ENCODE measurements at places on chromosomes 1 and 21.
A peak's percentile ranks its signal among the peaks of the same experiment; 100 is the strongest.

- no peak for DNase-seq
Observed at GRCh38 chr1:165686121-165686970, 12.0 kb downstream of the ALDH9A1 start.

GRCh38 chr1:66262208-66262963, 271.6 kb upstream of the SGIP1 start:
- DNase-seq: peak; percentile 59

DNA sequence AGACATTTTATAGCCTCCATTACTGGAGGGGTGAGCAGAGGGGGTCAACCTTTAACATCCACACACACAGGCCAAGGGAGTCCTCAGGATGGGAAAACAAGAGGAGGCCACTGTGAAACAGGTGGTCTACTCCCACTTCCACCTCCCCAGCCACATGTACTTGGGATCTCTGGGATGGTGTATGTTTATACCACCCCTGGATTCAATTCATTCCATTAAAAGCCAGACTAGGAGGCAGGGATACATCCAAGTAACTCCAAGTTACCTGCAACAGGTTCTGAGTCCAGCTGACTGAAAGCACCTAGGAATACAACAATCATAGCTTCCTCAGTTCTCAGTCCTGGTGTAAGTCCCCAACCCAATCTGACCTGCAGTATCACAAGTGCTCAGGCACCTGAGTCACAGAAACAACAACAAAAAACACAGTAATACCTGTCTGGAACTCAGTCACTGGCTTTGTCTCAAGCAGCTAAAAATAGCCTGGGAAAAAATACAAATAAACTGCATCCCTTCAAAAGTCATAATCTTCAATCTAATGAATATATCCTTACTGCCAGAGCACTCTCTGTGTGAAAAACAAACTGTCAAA, 9.8 kb downstream of the ERI3 start:
- DNase-seq: peak; percentile 40

DNA sequence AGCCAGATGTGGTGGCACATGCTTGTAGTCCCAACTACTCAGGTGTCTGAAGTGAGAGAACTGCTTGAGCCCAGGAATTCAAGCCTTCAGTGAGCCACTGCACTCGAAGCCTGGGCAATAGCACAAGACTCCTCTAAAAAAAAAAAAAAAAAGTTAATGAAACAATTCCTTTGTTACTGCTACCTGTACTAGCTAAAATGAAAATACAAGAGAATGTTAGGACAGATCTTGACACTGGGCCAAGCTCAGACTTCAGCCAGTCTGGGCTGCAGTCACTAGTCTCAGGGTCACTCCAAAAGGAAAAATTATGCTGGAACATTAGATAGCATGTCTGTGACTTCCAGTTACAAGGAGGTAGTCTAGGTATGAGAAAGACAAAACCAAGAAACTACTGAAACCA, 56.5 kb downstream of the TRIM33 start:
- DNase-seq: no peak

DNA sequence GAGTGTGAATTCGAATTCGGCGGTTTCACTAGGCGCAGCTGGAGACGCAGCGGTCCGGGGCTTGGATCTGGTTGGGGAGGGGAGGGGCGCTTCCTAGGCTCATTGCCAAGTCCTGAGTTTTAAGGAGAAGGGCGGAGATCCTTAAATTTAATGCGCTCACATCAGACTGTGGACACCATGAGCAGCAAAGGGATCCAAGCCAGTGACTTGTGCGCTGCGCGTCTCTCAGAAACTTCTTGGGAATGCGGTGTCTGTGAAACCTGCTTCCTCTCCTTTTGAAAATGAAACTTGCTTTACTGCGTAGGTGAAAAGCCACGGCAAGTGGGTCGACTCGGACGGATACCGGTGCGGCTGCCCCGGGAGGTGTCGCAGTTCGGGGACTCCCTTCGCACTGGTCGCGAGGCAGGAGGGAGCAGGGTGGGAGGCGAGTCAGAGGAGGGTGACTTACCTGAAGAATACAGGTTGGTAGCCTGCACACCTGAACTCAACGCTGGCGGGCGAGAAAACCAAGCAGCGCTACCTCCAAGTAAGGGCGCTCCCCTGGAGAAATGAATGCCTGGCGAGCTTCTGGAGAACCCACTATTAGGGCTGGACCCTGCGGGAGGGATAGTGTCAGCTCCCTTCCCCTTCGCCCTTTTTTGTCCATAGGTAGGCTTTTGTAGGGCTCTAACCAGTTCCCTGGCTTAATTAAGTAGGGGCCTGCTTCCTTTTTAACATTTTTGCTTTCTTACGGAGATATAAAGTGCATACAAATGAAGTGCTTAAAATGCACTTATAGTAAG, 992 bp downstream of the TENT5C start:
- peak; percentile 66 for DNase-seq

- DNase-seq: peak; percentile 88
Observed at GRCh38 chr1:183223467-183223866, 37.4 kb downstream of the LAMC2 start.

- DNase-seq: no peak
Observed at GRCh38 chr1:234270581-234271242, 102.5 kb upstream of the COA6 start.

- DNase-seq: no peak
Observed at GRCh38 chr1:167312871-167313270, 92.2 kb downstream of the POU2F1 start.

- no peak for DNase-seq
Observed at GRCh38 chr1:71154429-71154828, 73.6 kb upstream of the ZRANB2 start.

DNA sequence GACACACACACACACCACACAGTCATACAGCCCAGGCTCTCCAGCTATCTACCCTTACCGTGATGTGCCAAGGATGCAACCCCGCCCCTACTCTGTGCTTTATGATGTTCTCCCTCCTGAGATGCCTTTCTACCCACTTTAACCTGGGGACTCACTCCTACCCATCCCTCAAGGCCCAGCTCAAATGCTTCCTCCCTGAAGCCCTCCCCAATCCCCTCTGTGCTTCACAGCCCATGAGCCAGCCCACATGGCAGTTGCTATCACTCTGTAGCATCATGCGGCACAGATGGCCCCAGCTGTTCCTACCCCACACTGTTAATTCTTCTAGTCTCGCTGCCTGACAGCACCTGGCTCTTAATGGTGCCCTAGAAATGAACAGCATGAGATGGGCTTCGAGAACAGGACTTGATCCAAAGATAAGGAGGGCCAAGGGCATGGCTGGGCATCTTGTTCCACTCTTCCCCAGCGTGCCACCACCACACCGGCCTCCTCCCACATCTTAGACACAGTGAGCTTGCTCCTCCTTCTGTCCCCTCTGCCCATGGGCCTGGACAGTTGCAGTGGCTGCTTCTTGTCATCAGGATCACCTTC, 109.8 kb downstream of the GLIS1 start:
- no peak for DNase-seq

DNA sequence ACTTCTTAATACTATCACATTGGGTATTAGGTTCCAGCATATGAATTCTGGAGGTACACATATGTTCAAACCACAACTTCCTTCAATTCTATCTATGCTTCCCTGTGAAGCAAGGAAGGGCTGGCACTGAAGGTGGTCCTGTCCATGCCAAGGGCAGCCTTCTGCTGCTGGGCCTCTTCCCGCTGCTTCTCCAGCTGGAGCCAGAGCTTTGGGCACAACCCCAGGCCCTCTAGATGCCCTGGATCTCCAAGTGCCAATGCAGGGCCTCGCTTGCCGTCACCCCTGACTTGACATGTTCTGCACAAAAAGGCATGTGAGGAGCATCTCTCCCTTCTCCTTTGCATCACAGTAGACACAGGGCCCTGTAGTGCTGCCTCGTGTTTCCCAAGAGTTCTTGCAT, 62.6 kb downstream of the STYXL2 start:
- DNase-seq: no peak

- DNase-seq: no peak
Observed at GRCh38 chr21:38987633-38988508, 182.1 kb downstream of the ETS2 start.

DNA sequence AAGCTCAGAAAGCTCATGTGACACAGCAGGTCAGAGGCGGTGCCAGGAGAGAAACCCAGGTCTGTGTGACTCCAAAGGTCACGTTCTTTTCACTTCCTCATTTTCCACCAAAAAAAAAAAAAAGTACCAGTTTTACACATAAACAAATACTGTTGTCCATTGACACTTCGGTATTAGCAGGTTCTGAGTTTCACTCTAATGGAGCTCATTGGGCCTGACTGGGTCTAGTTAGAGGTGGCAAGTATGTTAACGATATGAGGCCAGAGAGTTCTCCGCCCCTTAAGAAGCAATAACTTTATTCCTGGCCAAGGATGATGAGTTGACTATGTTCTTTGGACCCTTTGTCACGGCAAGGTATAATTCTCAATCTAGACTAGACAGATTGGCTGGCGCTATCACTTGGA, 30.0 kb upstream of the SDE2 start:
- no peak for DNase-seq

DNA sequence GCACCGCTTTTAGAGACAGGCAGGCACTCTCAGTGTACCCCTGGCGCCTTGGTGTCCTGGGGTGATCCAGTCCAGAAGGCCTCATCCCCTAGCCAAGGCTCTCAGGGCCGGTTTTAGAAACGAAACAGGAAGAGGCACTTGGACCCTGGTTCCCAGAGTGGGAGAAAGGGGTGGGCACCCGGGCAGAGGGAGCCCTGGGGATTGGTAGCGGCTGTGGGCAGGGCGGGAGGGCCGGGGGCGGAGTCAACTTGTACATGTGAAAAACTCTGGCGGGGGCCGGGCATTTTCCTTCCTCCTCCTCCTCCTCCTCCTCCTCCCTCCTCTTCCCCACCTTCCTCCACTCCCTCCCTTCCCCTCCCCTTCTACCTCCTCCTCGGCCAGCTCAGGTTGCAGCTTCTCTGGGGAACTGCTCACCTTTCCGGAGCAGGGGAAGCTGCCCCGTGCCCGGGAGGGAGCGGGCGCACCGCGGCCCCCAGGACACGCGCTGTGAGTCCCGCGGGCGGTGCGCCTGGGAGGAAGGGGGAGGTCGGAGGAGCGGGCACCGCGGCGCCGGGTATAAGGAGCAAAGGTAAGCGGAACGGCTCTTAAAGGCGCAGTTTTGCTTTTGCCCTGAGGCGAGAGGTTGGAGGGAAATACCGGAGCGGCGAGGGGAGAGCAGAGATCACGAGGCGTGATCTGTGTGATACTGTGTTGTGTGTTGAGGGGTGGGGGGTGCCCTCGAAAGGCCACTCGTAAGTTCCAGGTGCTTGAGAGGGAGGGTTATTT, at the start of gene CDK18:
Gene CDK18 (plus strand): TSS at position 359 of the 765 bp plus-strand sequence. CDS start 18,499 bp downstream, outside the sequence.
- DNase-seq: peak; percentile 91

DNA sequence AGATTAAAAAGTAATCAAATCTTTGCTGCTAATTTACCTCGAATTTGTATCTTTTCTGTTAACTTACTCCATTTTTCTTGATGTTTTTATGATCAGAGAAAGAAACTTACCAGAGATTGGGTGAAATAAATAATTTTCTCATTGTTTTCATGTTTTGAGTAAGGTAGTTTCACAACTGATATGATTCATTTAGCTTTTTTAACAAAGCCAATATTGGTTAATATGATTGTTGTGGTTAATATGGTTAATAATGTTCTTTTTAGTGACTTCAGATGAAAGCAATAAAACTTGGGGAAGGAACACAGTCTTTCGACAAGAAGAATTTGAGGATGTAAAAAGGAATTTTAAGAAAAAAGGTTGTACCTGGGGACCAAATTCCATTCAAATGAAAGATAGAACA, 48.1 kb downstream of the MAP3K21 start:
- DNase-seq: no peak

DNA sequence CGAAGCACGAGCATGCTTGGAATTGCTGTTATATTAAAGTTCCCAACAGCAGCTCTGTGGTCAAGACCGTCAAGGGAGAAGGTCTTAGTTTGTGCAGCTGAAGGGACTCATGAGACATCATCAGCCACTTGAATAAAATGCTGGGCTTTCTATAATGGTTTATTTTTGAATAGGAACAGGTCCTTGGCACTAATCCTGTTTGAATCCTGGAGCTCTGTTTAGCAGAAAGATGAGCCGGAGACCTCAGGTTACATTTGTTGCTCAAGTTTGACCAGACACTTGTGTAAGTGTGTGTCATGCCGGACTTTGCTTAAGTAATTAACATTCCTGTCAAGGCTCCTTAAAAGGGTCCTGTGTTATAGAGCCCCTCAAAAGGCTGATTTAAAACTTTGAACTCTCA, 186.5 kb downstream of the ROR1 start:
- no peak for DNase-seq

GRCh38 chr1:65953170-65953569, 160.5 kb downstream of the PDE4B start:
- no peak for DNase-seq

DNA sequence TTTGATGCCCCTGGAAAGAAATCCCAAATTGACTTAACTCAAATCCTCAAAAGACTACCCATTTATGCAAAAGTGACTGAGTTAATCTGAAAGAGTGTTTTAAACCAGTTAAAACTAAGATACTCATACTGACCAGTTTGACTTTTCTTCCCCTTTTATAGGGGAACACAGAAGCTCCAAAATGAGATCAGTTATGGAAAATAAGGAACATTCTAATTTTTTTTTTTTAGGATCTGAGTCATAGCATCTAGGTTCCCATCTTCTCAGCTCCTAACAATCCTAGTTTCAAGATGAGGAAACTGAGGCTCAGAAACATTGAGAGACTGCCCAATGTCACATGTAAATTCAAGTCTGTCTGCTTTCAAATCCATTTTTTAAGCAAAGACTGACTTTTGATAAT, 231.1 kb upstream of the RUNX1 start:
- no peak for DNase-seq

DNA sequence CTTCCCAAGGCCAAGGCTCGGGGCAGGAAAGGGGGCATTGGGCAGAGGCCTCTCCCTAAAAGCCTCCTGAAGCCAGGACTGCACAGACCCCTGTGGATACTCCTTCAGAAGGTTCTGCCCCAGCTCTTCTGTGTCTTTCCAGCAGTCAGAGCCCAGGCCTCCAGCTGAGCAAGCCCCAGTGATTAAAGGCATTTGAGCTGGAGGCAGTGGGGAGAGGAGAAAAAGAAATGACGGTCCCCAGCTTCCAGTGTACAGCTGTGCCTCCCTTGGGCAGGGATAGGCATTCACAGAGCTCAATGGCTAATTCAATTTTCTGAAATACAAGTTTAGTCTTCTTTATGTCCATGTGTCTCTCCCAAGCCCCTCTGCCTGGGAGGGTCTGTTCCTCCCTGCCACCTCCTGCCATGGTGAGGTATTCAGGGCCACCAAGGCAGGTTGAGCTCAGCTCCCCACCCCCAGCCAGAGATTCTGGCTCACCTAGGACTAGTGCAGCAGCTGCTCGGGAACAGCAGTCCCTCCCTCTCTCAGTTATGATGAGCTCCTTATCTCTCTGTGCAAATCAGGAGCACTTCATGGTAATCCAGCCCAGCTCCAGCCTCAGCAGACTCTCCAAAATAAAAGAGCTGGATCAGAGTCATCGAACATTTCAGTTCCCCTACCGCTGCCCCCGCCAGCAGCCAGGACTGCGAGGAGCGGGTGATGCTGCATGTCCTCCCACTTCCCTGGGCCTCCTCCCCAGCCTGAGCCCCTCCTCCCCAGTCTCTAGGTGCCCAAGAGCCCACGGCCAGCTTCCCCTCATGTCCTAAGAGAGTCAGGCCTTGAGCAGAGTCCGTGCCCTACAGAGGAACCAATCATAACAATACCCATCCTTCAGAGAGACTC, 208.4 kb upstream of the ZC3H12A start:
- no peak for DNase-seq
